ENCODE measurements at places on chromosomes 2 and 18.

DNA sequence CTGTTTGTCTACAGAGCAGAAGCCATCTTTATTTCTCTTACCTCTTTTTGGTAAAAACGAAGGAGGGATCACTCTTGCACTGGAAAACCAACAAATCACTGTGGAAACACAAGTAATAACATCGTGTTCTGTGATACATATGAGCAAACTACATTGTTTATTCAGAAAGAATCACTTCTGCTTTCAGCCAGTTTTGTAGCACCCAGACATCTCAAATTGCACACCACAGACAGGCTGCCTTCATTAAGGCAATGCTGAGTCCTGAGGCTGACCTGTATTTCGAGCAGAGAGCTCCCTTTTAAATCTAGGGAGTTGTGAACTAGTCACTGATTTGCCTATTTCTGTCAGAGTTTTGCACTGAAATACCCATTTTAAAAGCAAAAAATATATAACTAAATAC is 1003.2 kb upstream of the FAM98A start:
- DNase-seq = no peak

DNA sequence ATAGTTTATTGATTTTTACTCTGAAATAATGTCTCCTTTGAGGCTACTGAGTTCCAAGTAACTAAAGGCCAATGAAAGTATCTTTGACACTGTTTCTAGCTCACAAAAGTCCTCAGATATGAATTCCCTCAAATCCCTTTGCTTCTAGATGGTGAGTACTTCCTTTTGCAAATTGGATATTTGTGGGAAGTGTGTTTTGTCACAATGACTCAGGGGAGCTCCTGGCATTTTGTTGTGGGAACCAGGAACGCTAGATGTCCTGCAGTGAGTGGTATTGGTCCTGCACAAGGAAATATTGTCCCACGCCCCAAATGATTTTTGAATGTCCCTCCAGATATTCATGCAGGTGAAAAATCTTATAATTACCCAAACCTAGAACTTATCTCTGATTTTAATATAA is 24.3 kb downstream of the TACR1 start:
- DNase-seq = no peak

- no peak for DNase-seq
Measured at GRCh38 chr2:217031445-217031844, 171.6 kb upstream of the TNP1 start.

- DNase-seq = no peak
Measured at GRCh38 chr18:25621144-25621543, 269.2 kb upstream of the ZNF521 start.
